ENCODE measurements at places on chromosomes 13 and 19.

DNA sequence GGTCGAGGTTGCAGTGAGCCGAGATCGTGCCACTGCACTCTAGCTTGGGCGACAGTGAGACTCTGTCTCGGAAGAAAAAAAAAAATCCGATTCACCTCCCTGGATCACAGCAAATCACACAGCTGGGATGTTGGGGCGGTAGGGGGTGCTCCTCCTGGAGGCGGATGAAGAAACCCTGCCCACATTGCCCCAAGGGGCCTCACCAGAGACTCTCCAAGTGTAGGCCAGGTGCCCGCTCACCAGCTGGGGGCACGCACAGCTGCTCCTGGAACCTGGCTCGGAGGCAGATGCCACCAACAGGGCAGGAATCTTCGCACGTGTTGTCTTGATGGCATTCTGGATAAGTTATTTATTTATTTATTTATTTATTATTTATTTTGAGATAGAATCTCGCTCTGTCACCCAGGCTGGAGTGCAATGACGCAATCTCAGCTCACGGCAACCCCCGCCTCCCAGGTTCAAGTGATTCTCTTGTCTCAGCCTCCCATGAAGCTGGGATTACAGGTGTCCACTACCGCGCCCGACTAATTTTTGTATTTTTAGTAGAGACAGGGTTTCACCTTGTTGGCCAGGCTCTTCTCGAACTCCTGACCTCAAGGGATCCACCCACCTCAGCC is 3.1 kb downstream of the UQCR11 start:
- no peak for DNase-seq

DNA sequence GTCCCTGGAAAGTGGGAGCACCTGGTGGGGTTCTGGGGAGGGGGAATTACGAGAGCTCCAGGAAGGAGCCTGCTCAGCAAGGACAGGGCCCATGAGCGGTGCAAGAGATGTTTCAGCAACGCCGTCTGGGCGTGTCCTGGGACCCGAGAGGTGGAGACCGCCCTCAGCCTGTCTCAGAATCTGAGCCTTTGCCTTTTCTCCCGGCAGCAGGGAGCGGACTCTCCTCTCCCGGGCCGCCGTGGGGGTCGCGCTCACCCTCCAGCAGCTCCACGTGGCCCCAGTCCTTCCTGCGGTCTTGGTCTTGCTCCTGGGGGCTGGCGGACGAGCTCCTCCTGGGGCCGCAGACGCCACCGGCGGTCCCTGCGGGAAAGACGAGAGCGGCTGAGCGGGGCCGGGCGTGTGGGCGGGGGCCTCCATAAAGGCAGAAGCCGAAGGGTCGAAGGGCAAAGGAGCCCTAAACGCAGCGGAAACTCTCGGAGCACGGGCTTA is 714 bp downstream of the POLRMT start:
- DNase-seq, result no peak

GRCh38 chr19:53877361-53877766 is 4.6 kb upstream of the PRKCG start:
- DNase-seq, result no peak

DNA sequence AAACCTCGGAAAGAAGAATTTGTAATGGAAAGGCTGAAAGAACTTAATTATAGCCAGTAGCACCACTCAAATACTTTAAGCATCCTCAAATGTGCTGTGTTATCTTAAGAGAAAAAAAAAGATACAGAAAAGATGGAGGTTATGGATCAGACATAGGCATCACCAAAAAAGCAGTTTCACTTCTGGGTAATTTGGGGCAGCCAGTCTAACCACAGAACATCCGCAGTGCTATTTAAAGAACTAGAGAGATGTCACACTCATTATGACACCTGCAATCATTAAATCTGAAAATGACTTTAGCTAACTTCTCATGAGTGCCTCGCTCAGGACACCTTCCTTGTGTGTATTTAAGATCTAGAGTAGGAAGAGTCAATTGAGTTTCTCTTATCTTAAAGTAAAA is 211.8 kb downstream of the RBM26 start:
- DNase-seq, result no peak

- DNase-seq, result no peak
These were observed 13.5 kb downstream of the ZSCAN5A start for GRCh38 chr19:56301155-56301554.

- no peak for DNase-seq
These were observed 96.5 kb downstream of the DCT start for GRCh38 chr13:94382960-94383359.

DNA sequence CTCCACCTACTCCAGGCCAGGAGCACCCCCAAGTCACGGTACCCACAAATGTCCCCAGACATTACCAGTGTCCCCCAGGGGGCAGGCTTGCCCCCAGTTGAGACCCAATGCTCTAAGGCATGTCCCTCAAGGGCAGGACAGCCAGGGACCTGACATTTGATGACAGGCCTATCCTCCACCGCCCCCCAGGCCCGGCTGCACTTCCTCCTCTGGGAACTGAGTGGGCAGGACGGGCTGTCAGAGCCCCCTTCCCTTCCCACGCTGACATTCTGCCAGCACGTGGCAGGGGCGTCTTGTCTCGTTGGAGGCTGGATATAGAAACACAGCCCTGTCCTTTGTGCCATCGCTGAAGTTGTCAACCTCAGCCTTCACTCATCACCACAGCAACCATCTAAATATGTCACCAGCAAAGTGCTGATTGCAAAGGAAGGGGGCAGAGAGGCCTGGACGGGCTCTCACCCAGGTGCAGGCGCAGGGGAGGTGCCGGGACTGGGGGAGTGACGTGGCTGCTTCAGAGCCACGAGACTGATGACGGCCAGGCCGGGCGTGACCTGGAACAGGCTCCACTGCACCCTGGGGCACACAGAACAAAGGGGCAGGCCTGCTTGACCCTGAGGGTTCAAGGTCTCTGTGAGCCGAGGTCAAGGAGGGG is 38.4 kb downstream of the GNG7 start:
- peak; percentile 65 for DNase-seq

DNA sequence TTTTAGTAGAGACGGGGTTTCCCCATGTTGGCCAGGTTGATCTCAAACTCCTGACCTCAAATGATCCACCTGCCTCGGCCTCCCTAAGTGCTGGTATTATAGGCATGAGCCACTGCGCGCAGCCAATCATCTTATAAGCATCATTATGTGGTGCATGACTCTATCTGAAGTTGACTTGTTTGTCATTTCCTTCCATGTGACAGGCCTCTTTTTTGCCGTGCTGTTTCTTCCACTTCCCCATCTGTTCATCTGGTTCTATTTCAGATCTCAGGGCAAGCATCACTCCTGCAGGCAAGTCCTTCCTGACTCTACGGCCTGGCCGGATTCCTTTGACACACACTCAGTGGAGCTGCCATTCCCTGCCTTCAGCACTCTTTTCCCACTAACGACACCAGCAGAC is 15.2 kb downstream of the COL5A3 start:
- no peak for DNase-seq

GRCh38 chr19:53019684-53020083 is 6.0 kb downstream of the ERVV-1 start:
- no peak for DNase-seq

DNA sequence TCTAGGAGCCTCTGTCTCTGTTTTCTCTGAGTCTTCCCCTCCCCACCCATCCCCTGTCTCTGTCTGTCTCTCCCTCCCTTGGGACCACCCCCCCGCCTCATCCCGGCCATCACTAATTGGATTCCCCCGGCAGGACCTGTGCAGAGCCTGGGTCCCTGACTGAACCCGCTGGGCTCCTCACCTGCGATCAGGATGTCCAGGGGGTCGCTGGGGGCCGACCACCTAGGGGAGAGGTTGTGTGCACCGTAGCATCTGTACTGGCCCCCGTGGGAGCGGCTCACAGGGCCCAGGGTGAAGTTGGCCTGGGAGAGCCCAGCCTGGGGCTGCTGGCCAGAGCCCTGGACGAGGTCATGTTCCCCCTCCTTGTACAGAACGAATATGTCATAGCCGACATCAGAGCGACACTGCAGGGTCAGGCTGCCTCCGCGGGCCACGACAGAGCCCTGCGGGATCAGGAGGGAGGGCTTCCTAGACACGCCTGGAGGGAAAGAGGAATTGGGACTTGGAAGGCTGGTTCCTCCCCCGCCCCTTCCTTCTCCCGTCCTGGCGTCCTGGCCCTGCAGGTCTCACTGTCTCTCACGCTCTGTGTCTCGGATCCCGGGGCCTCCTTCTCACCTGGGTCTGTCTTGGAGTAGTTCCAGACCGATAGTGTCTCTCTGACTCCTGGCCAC is 1.8 kb downstream of the LILRB5 start:
- DNase-seq, result no peak

- peak; percentile 43 for DNase-seq
These were observed 96.8 kb downstream of the ATP8A2 start for GRCh38 chr13:25468325-25469168.

DNA sequence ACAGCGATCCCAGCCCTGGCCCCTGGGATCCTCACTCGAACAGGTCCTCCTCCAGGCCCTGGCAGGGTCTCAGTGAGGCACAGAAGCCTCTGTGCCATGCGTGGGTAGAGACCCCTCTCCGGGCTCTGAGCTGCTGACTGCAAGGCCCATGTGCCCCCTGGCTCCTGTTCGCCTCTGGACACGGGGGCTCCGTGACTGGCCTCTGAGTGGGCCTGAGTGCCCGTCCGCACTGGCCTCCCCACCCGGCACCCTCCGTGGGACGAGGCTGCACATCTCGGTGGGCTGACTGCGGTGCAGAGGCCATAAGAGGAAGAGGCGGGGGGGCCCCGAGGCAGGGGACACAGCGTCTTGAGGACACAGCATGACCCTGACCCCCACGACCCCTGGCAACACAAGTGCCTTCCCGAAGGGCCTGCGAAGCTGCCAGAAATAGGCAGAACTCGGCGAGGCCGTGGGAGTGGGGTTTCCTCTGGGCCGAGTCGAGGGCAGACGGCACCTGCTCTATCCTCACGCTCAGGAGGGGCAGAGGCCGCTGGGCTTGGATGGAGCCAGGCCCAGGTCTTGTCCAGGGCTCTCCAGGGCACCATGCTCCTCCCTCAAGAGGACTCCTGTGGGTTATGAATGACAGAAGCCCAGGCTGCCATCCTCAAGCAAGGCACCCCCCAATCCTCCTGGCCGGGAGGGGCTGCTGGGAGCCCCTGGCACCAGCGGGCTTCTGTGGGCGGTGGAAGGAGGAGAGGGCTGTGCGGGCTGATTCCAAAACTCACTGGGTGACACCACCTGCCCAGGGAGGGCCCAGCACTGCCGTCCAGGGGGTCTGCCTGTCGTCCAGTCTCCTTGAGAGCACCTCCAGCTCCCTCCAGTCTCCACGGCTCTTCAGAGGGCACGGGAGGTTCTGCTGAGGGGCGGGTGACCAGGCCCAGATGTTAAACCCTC is 52.6 kb downstream of the RASA3 start:
- DNase-seq, result no peak

DNA sequence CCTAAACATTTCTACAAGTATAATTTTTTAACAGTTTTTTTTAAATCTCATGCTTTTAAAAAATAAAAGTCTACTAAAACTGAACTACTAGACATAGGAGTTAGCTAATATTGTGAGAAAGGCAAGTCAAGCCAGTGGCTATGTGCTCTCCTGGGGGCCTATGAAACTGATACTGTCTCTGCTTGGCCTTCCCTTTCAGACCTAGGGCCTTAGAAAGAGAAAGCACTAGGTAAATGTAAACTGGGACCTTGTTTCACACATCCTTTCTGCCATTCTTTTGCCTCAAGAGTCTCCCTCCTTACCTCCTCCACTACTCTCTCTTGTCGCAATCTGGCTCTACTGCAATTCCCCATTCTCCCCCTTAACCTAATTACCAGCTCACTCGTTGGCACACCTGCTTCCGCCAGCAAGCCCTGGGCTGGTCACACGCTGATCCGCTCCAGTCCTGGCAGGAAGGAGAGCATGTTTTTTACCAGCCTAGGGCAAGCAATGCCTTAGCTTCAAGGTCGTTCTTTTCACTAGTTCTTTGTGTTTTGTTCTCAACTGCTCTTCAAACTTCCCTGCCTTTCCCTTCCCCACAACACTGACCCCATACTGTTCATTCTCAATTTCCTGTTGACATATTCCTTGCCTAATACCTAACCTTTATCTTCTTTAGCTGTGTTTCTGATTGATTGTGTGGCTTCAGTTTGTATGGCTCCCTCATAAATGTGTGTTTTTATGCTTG is 23.1 kb downstream of the TBC1D4 start:
- no peak for DNase-seq

GRCh38 chr13:48586591-48587103 is 53.8 kb upstream of the RCBTB2 start:
- peak; percentile 68 for DNase-seq

- DNase-seq, result no peak
These were observed 7.7 kb downstream of the REXO1 start for GRCh38 chr19:1840541-1841115.

- DNase-seq, result no peak
These were observed 4.4 kb upstream of the C3 start for GRCh38 chr19:6724631-6725492.

GRCh38 chr13:112719016-112719415 is 29.2 kb downstream of the ATP11A start:
- no peak for DNase-seq

GRCh38 chr13:104414771-104415170 is 1348.6 kb upstream of the SLC10A2 start:
- no peak for DNase-seq

- DNase-seq, result no peak
These were observed 54.3 kb upstream of the ZNF254 start for GRCh38 chr19:24032651-24033050.

DNA sequence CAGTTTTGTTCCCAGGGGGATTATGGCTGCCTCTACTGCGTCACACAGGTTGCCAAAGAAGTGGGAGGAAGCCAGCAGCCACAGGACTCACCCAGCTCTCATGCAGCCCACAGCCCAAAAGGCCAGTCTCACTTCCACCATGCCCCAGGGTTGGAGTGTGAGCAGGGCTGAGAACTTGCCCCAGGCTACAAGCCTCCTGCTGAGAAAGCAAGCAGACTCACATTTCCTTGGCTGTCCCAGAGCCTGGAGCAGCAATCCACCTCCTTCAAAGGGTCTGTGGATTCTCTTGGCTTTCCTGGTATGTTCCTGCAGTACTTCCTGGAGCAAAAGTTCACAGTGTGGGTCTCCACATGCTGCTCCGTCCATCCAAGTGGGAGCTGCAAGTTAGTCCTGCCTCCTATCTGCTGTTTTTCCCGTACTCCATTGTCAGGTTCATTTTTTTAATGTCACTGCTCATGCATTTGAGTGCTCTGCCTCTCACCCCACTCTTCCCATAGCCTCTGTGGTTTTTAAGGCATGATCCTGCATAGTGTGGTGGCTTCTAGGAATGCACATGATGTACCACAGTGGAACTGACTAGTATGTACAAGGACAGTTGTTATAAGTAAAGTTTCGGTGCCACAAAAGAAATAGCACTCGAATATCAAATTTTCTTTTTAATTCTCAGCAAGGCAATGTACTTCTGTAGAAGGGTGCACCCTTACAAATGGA is 56.2 kb upstream of the ARHGEF7 start:
- no peak for DNase-seq

GRCh38 chr13:42638886-42639285 is 64.9 kb downstream of the TNFSF11 start:
- DNase-seq, result no peak

DNA sequence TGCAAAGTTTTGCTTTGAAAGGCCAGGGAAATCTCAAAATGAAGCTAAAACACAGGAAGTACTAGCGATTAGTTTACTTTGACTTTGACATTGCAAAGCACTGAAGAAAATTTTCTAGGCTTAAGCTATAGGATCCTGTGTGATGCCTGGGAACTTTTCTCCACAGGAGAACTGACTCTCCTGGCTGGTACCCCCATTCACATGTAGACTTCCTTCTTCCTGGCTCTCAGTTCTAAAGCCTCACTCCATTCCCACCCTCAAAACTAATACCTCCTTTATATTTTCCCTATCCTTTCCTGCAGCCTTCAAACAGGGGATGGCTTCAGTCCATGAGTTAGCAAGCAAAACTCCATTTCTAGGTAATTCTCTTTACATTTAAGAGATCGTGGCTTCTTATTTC is 189.5 kb downstream of the SLITRK1 start:
- no peak for DNase-seq

- DNase-seq, result no peak
These were observed 362.2 kb upstream of the PCDH20 start for GRCh38 chr13:61777899-61778298.

GRCh38 chr19:47512948-47513319 is 1.9 kb downstream of the NAPA start:
- DNase-seq, result no peak
